ENCODE measurements at places on chromosomes 7 and 10.

GRCh38 chr10:72259491-72260238, 14.1 kb upstream of the DDIT4 start:
- DNase-seq, result no peak

DNA sequence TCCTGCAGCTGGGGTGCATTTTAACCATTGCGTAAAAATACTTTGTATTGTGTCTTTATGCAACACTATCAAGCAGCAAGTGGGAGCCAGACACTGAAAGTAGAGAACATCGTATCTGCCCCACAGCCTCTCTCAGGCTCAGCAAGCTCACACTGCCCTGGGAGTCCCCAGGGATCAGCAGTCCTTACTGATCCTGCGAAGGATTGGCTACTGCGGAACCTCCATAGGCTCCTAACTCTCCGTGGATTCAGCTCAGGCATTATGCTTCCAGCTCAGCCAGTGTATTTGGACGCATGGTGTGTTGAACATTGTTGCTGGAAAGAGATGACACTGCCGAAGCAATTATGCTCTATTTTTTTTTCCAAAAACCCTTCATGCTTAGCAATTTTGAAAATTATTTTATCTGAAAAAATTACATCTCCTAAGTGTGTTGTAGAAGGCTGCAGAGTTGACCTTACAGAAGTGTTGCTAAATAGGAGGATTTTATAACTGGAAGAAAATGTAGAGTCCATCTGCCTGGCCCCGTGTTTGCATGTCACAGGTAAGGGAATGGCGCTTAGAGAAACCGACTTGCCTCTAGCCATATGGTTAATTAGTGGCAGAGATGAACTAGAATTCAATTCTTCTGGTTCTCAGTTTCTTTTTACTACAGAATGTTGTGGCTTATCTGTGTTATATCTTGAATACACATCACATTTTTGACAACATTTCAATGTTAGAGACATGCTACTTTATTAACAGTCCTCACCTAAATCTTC, 276.4 kb upstream of the COBL start:
- DNase-seq, result no peak

GRCh38 chr7:127738859-127739258, 86.9 kb downstream of the SND1 start:
- DNase-seq, result no peak

DNA sequence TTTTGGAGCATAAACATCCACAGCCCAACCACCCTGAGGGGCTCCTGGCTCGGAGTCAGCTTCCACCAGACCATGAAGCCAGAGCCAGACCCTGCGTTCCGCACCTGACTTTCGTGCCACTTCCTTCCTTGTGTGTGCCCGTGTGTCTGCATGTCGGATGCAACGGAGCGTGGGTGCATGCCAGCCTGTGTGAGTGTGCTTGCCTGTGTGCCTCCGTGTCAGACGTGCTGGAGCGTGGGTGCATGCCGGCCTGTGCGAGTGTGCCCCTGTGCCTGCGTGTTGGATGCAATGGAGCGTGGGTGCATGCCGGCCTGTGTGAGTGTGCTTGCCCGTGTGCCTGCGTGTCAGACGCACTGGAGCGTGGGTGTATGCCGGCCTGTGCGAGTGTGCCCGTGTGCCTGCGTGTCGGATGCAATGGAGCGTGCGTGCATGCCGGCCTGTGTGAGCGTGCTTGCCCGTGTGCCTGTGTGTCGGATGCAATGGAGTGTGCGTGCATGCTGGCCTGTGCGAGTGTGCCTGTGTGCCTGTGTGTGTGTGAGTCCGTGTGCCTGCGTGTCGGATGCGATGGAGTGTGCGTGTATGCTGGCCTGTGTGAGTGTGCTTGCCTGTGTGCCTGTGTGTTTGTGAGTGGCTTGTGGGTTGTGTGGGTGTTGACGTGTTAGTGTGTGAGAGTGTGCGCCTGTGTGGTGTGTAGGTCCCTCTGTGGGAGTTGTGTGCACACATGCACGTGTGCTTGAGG, 28.1 kb upstream of the KNDC1 start:
- no peak for DNase-seq

DNA sequence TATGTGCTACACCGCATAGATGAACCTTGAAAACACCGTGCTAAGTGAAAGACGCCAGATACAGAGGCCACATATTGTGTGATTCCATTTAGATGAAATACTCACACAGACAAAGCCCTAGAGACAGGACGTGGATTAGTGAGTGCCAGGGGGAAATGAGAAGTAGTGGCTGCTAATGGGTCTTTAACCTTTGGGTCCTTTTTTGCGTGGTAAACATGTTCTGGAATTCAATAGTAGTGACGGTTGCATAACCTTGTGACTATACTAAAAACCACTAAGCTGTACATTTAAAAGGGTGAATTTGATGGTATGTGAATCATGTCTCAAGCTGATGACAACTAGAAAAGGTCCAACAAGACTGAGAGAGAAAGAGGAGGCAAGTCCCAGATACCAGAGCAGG, 15.6 kb downstream of the SMKR1 start:
- no peak for DNase-seq

- DNase-seq, result no peak
Observed at GRCh38 chr10:72889391-72889831, 4.1 kb upstream of the OIT3 start.

- DNase-seq, result no peak
Observed at GRCh38 chr10:8225187-8225586, 170.7 kb downstream of the GATA3 start.

GRCh38 chr7:115015619-115016018, 93.7 kb downstream of the MDFIC start:
- DNase-seq, result no peak

- DNase-seq, result peak; percentile 52
Observed at GRCh38 chr10:63166742-63167258, 33.7 kb downstream of the NRBF2 start.

GRCh38 chr7:20738518-20739481, 47.9 kb downstream of the SP8 start:
- DNase-seq, result no peak

DNA sequence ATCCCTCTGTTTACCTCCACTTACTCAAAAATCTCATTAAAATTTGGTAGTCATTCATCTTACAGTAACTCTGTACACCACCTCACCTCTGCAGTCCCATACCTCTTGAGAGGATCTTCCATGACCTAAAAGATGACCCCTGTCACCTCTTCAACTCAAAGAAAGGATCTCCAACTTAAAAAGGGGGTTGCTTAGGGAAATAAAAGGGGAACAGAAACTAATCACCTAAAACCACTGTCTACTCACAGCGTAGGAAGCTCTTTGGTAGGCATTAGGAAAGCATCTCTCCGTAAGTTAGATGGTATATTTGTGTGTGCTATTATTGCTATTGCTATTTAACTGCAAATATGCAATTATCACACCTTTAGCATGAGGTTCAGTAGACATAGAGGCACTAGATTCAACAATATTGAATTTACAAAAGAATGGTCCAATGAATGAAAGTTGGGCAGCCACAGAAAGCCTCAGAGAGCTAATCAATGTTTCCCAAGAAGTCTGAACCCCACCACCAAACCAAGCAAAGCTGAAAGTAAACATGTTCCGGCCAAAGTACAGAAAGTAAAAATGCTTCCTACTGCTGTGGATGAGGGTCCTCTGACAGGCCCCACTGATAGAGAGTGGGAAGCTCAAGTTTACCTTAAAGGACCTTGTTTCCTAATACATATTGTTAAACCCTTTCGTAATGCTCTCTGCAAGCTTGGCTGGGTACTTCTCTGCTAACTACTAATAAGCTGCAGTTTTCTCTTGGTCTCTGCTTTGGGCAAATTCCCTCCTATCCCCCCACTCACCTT, 105.8 kb downstream of the GRM8 start:
- no peak for DNase-seq

GRCh38 chr7:90728568-90728967, 132.4 kb downstream of the CDK14 start:
- no peak for DNase-seq

- DNase-seq, result no peak
Observed at GRCh38 chr7:147400925-147401324, 1189.6 kb upstream of the C7orf33 start.

DNA sequence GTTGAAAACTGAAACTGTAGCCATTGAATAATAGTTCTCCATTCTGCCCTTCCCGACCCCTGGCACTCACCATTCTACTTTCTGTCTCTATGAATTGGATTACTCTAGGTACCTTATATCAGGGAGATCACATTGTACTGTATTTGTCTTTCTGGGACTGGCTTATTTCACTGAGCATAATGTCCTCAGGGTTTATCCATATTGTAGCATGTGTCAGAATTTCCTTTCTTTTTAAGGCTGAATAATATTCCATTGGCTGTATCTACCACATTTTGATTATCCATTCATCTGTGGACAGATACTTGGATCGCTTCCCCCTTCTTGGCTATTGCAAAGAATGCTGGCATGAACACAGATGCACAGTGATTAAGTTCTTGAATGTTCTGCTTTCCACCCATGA, 107.4 kb downstream of the CDH23 start:
- no peak for DNase-seq

DNA sequence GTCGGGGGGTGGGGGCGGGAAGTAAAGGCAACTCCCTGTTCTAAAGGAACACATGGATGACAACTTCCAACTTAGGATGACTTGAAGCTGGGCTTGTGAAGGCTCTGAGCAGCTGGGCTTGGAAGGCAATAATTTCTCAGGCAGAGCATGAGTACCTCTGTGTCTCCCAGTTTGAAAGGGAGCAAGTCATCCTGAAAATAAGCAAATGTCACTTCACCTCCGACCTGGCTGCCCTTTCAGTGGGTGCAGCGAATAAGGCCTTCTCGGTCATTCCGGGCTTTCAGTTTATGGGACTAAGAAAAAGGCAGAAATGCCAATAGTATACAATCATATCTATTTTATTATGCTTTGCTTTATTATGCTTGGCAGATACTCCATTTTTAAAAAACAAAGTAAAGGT, 15.3 kb upstream of the ADAMTS14 start:
- no peak for DNase-seq

DNA sequence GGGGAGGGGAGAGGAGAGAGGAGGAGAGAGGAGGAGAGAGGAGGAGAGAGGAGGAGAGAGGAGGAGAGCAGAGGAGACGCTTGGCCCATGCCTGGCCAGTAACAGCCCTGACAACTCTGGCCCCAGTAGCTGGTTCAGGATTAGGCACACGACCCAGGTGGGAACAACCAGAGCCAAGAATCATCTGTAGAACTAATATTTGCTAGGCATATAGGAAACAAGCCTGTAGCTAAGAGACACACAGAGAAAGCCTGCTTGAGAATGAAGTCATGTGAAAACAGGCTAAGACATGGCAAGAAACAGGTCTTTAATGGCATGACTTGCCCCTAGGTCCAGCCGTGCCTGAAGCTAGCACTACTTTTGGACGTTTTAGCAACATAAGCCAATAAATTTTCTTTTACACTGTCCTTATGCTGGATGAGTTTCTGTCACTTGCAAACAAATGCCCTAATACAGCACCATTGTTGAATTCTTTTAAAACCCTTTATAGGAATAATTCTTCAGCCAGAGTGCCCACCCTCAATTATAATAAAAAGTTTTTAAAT, 17.5 kb downstream of the OSBPL3 start:
- no peak for DNase-seq

DNA sequence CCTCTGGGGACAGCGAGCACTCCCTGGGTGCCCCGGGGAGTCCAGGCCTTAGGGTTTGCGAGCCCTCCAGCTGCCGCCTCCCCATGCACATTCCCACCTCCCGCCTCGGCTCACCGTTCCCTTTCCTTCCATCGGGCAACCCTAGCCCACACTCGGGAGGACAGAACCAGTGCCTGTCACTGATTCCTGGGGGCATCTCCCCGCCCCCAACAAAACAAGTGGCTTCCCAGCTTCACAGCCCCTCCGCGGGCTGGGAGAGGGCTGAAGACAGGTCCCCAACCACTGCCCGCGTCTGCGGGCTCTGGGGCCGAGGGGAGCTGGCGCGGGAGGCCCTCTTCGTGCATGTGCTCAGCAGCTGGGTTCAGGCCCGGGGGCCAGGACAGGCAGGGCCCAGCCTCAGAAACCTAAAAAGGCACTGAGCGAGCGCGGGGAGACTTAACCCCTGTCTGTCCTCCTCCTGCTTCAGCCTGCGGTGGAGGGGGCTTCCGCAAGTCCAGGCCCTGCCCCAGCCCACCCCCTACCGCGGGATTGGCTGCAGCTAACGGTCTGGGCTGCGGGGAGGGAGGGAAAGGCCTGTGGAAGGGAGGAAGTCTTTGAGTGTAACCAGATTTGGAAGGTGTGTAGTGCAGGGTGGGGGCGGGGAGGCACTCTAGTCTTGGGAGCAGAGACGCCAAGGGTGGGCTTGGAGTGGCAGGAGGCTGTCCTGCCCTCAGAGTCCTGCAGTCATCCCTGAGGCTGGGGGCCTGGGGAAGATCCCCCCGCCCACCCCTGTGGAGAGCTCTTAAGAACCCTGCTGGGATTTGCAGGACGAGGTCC, 1.2 kb downstream of the FLNC start:
- no peak for DNase-seq

DNA sequence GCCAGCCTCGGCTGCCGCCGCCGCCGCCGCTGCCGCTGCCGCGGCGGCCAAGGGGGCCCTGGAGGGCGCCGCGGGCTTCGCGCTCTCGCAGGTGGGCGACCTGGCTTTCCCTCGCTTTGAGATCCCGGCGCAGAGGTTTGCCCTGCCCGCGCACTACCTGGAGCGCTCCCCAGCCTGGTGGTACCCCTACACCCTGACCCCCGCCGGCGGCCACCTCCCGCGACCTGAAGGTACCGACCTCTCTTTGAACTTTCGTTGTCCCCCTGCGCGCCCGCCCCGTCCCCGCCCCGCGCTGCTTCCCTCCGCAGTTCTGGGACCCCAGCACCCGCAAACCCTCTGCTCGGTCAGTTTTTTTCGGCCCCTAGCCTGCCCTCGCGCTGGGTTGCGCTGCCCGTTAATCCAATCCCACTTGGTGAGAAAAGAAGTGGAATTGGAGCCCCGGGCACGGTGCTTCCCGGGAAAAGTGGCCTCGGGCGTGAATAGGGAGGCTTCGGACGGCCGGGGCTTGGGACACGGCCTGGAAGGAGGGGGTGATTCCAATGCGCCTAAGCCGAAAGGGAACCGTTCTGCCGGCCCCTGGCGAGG, 543 bp downstream of the HMX3 start:
- DNase-seq, result no peak

GRCh38 chr10:11930312-11930978, 107.3 kb downstream of the PROSER2 start:
- DNase-seq, result no peak

- no peak for DNase-seq
Observed at GRCh38 chr10:45444976-45445898, 71.2 kb downstream of the ALOX5 start.

- DNase-seq, result no peak
Observed at GRCh38 chr10:111356571-111356970, 279.7 kb downstream of the ADRA2A start.

DNA sequence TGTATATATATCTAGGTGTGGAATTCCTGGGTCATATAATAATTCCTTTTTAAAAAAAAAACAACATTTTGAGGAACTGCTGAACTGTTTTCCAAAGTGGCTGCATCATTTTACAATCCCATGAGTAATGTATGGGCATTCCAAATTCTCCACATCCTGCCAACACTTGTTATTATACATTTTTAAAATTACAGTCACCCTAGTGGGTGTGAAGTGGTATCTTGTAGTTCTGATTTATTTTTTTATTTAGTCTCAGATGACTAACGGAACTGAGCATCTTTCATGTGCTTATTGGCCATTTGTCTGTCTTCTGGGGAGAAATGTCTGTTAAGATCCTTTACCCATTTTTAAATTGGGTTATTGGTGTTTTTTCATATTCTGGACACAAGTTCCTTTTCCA, 12.0 kb upstream of the KLHL7 start:
- no peak for DNase-seq

All from CD4-positive, alpha-beta T cell treated with Interleukin-15 for 4 hours (primary cell).